ENCODE measurements at places on chromosomes 3 and 15.

- no peak for DNase-seq
These were observed 518.8 kb upstream of the ZNF385D start for GRCh38 chr3:22269831-22270230.

DNA sequence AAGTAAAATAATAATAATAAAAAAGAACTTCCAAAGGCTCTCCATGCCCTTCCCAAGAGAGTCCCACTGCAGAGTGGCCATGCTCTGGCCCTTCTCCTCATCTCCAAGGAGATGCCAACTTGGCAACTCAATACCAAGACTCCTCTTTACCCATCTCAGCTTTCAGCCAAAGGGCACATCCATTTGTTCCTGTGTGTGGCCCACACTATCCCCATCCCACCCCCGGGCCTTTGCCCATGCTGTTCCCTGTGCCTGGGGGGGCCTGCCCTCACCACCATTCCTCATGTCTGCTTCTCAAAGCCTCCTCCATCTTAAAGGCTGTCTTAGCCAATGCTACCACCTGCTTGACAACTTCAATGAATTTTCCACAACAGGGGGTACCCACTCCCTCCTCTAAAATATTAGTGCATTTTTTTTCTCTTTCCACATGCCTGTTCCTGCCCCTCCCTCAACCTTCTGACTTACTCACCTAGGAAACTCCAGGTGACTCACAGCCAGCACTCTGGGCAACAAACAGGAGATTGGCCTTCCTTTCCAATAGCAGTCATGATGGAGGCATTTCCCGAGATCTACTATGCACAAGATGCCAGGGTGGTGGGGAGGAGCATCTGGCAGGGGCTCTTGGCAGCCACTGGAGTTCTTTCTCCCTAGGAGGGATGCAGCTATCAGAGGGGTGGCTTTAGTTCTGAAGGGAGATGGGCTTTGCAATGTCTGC lies 109.4 kb upstream of the SMAD3 start:
- no peak for DNase-seq

GRCh38 chr15:58330741-58331559 lies 100.8 kb upstream of the LIPC start:
- no peak for DNase-seq

- DNase-seq = no peak
These were observed 29.6 kb downstream of the GADL1 start for GRCh38 chr3:30864836-30865235.

GRCh38 chr3:85483986-85484385 lies 525.2 kb downstream of the CADM2 start:
- DNase-seq = no peak

DNA sequence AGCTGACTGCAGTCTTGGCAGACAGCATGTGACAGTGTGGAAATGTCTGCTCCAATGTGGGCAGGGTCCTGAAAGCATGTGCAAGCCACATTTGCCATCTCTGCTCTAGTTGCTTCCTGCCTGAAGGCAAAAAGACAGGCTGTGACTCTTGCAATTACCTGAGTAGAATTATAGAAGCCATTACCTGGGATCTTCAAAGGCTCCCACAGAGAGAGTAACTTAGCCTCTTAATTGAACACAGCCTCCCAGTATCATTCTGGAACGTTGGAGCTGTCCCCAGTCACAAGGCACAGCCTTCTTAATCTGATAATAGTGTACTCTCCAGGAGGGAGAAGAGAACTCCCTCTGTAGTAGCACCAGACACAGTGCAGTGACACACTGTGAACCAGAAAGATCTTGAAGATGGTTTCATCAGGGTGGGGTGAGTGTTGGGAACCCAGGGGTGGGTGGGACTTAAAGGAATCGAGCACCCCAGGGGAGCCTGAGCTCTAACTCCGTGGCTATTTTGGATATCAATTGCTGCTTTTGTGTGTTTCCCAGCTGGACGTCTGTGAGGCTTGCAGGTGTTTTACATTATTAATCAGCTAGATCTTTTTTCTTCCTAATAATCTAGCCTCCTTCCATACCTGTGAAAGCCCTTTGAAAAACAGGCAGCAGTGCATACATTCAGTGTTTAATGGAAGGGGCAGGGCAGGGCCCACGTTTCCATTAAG lies 40.6 kb upstream of the GLCE start:
- no peak for DNase-seq

DNA sequence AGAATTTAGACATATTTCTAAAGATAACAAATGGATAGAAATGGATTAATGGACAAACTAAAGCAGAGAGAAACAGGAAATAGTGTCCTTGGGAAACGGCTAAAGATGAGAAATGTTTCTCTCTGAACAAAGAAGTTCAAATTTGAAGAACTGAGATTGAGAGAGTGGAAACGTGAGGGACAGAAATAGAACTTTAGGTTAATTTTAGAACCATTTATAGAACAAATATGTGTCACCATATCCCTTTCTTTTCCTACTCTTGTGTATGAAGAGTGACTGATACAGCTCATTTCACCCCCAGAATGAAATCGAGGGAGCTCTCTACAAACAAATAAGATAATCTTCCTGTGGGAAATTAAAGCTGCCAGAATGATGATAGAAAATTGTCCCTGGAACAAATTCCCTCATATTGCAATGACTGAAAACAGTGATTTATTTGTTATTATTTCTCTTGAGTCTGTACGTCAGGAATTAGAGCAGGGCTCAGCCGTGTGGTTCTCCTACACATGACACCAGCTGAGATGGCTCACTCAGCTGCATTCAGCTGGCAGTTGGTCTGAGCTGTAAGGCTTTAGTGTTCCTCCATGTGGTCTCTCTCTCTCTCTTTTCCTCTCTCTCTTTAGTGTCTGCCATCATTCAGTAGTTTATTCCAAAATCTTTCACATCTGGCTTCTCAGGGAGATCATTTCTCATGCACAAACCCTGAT lies 46.6 kb upstream of the ARPP21 start:
- DNase-seq = no peak

- no peak for DNase-seq
These were observed 8.8 kb downstream of the UBL7 start for GRCh38 chr15:74451861-74452835.

GRCh38 chr3:78906245-78906644 lies 861.6 kb downstream of the ROBO1 start:
- no peak for DNase-seq

GRCh38 chr15:52183562-52184173 lies 7.5 kb downstream of the GNB5 start:
- no peak for DNase-seq

DNA sequence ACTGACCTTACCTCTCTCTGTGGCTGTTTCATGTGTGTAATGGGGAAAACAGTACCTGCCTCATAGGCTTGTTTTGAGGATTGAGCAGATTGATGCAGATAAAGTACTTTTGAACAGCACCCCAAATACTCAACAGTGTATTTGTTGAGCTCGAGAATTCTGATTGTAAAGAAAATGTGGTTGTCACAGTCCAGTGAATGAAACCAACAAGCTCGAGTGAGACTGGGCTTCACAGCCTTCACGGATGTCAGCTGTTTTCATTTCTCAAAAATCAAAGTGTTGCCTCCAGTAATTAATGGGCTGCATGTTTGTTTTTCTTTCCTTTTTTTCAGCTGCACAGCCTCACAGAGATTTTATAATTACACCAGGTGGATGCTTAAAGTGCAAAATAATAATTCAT lies 43.7 kb downstream of the PARP15 start:
- no peak for DNase-seq

GRCh38 chr3:179289295-179289694 lies 33.5 kb upstream of the ZNF639 start:
- DNase-seq = no peak

DNA sequence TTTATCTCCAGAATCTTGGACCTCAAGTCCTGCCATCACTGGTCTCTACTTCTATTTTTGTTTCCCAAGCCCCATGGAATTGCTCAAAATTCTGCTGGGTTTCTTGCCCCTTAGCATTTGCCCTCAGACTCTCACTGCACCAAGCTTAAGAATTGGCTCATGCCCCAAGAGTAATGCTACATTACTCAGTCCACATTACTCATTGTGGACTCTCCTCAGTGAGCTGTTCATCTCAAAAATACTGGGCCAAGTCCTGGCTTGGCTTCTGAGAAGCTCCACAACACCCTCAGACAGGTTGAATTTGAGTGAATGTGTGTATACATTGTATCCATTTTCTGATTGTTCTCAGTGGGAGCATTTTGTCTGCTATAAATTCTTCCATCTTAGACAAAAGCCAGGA lies 364.4 kb upstream of the ARHGEF26 start:
- no peak for DNase-seq

DNA sequence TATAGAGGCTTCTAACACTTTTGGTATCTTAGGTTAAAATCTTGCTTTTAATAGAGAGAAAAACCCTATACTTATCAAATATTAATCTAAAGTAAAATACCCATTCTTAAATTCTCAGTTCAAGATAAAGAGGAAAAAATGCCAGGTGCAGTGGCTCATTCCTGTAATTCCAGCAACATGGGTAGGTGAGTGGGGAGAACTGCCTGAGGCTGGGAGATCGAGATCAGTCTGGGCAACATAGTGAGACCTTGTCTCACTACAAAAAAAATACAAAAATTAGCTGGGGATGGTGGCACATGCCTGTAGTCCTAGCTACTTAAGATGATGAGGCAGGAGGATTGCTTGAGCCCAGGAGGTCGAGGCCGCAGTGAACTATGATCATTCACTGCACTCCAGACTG lies 135.8 kb downstream of the CLASP2 start:
- no peak for DNase-seq

DNA sequence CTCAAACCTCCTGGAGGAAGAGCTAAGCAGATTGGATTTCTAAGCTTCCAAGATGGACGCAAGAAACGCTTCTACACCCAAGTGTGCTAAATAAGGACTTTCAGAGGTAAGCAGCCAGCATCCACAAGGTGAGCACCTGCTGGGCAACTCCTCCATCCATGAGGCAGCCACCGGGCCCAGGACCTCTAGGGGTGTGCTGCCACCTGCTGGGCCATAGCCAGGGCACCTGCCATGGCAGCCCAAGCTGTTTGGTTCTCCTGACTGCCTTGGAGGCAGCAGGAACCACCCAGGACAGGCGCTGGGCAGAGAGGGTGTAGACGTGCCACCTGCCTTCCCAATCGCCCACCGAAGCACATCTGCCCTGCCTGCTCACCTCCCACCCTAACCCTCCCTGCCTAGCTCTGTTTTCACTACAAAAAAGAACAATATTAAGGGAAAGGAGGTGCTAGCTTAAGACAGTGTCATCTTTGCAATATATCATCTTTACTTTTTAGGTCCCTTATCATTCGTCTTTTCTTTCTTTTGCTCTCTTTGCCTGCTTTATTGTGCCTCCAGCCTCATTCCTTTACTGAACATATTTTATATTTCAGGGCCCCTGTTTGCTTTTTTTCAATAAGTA lies 12.9 kb downstream of the C15orf62 start:
- DNase-seq = peak; percentile 79

- no peak for DNase-seq
These were observed 157.8 kb downstream of the MECOM start for GRCh38 chr3:169505577-169506230.

- peak; percentile 75 for DNase-seq
These were observed 27.0 kb upstream of the POLG start for GRCh38 chr15:89361451-89362202.

DNA sequence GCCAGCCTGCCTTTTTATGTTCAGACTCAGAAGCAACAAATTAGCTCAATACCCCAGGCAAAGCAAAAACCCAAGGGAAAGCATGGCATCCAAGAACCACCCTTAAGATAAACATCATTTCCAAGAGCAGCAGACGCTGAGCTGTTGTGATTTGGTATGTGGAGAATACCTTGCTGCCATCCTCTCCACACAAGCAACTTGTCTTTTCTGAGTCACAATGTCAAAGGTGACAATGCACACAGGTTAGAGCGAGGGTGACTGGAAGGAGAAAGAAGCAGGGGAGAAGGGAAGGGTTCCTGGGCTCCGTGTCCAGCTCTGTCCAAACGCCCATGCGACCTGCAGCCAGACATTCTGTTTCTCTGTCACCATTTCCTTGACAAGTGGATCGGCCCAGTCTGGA lies 6.0 kb downstream of the PCSK6 start:
- DNase-seq = no peak

- DNase-seq = no peak
These were observed 453.7 kb downstream of the FGF12 start for GRCh38 chr3:192273697-192274010.

DNA sequence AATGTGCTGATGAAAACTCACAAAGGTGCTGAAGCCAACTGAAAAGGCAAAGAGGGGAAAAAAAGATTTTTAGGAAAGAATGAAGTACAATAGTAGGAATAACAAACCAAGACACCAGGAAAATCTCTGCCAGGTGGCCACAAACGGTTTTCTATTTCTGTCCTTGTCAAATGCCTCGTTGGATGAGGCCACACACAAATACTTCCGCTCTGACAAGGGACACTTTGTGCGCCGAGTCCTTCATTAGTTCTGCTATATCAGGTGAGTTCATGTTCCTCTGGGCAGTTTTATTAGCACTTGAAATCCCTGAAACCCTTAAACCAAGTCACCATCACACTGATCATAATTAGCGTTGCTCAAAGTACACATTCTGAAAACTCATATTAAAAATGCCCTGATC lies 373.1 kb downstream of the VPS13C start:
- DNase-seq = no peak

DNA sequence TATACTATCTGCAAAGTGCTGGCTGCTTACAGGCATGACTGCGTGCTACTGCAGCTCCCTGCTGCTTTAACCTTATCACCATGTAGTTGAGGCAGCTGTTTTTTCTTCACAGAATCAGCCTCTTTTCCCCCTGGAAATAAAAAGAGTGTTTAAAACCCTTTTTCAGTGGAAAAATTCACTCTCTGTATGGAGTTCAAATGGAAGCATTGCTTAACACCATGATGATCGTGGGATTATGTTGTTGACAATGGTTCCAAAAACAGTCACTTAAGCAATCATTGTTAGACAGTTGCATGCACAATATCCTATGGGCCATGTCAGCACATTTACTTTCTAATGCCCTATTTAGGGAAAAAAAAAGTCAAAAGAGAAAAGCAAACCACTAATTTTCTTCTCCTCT lies 536.4 kb downstream of the UNC13C start:
- DNase-seq = no peak

DNA sequence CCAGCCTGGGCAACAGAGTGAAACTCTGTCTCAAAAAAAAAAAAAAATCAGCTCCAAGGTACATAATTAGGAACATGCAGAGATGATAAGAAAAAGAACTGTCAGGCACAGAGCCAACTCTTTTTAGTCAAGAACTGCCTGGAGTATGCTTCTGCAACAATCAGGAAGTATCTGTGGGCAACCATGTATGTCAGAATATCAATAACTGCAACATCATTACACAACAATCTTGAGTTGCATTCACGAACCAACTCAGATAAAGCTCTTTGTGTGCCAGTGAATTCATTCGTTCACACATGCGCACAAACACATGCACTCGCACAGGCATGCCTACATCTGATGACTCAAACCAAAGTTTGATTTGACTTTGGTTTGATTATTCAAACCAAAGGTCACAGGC lies 32.1 kb downstream of the EFHB start:
- no peak for DNase-seq

GRCh38 chr3:189941679-189942078 lies 179.0 kb downstream of the P3H2 start:
- DNase-seq = no peak
